Fibroblast of skin of left biceps (primary cell): ENCODE measurements at places on chromosomes 11 and 22.

DNA sequence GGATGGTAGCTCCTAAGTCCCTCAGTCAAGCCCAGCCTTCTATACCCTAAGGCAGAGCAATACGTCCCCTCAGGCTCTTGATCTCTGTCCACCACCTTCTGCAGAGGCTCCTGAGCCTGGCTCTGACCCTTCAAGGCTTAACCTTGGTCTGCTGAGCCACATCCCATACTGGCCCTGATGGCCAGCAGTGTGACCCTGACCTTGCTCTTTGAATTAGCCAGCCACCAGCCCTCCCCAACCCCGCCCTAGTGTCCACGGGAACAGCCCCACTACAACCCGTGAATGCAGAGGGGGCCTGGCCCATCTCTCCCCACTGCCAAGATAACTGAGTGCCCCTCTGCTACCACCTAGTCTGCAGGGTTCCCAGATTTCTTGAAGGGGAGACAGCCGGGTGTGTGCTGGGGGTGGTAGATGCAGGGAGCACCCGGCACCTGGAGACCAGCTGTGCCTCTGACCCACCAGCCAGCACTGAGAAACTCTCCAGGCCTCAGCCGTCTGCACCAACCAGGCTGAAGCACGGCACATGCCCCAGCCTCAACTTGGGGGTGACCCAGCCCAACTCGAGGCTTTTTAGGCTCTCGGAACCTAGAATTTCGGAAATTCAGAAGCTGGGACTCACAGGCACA is 6.2 kb downstream of the ARAP1 start:
- no peak for DNase-seq

DNA sequence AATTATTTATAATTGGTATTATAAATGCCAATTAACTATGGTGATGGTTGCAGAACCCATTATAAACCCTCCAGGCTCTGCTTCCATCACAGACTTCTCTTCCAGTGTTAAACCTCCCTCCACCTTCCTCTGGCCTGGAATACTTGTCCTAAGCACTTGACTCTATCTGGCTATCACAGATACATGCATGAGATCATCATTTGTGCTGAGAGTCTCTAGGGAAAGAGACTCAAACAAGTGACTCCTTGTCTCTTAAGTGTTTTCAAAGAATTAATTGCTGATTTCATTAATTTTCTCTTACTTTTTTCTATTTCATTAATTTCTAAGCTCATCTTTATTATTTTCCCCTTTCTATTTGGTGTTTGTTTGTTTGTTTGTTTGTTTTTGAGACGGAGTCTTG is 29.1 kb downstream of the RTL6 start:
- DNase-seq, result no peak

DNA sequence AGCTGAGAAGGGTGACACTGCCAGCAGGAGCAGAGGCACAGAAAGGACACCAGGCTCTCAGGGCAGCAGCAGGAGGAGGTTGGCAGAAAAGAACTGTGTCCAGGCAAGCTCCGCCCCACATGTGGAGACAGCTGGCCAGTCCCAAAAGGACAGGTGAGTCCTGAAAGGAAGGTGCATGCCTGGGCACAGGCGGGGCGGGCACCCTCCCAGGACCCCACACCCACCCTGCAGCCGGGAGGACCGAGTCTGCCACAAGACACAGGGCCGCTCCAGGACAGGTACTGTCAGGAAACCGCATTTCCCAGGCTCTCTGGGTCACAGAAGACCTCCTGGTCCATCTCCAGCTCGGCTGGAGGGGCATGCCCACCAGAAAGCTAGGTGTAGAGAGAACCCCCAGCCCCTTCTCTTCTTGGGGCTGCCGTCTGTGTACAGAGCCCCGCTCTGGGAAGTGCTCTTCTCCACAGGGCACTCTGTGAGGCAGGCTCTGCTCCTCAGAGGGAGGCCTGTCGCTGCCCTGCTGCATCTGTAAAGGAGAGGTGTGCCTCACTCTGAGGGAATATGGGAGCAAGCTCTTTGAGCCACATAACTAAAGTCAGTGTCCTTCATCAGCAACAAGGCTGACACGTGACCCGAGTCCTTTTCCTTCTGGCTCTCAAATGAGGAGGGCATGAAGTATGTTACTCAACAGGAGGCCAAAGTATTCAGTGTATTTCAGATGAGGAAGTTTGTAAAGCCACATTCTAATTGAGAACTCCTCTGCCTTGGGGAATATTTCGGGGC is 50.5 kb downstream of the CLTCL1 start:
- no peak for DNase-seq

GRCh38 chr11:57646799-57647303 is 2.9 kb downstream of the YPEL4 start:
- no peak for DNase-seq

DNA sequence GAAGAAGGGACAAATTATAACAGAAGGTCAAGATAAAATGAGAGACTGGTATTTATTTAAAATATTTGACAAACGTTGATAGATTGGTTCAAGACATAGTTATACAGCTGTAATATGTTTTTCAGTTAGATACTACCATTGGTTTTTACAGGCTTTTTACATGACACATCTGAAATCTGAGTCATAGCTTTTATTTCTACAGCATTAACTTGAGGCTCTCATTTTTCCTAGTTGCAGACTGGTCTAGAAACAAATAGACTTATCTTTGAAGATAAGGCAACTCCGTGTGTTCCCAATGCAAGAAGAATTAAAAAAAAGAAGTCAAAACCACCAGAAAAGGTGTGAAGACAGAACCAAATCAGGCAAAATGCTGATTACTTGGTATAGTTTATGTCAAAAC is 31.3 kb downstream of the CEP57 start:
- no peak for DNase-seq

DNA sequence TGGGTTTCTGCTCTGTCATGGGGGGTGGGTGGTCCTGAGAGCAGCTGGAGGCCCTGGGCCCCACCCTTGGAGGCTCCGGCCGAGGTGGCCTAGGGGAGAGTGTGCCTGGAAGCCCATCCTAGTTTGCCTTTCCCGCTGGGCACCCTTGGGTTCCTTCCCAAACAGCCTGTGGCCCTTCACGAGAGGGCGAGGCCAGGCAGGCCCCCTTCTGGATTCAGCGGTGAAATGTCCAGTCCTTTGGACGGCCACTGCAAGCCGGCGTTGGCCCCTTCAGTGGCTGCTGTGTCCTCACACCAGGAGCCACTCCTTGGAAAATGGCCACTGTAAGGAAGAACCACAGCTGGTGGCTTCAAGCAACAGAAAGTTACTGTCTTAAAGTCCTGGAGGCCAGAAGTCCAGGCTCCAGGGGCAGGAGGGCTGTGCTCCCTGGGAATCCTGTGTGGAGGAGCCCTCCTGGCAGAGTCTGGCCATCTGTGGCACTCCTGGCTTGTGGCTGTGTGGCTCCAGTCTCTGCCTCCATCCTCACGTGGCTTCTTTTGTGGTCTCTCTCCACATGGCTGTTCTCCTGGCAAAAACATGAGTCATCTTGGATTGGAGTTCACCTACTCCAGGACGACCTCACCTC is 854.1 kb downstream of the TBC1D22A start:
- no peak for DNase-seq

- DNase-seq, result peak; percentile 24
Measured at GRCh38 chr22:39170825-39171622, 18.5 kb upstream of the CBX7 start.

- peak; percentile 28 for DNase-seq
Measured at GRCh38 chr11:2713661-2714462, 14.1 kb upstream of the KCNQ1OT1 start.

GRCh38 chr11:31646216-31646615 is 136.6 kb downstream of the ELP4 start:
- DNase-seq, result no peak

DNA sequence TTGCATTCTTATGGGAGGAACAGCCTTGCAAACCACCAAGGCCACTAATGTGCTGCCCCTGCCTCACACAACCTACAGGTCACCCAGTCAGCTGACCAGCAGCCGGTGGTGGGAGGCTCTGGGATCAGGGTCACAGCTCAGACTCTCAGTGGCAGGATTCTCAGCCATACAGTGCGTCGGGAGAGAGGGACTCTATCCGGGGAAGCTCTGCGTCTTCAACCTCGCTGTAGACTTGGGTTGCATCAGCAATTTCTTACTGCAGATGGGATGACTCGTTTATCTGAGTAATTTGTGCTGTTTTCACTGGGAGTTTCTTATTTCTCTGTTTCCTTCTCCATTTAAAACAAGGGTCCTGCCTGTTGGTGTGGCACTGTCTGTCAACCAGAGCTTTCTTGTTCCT is 257.7 kb downstream of the TBC1D22A start:
- DNase-seq, result no peak

DNA sequence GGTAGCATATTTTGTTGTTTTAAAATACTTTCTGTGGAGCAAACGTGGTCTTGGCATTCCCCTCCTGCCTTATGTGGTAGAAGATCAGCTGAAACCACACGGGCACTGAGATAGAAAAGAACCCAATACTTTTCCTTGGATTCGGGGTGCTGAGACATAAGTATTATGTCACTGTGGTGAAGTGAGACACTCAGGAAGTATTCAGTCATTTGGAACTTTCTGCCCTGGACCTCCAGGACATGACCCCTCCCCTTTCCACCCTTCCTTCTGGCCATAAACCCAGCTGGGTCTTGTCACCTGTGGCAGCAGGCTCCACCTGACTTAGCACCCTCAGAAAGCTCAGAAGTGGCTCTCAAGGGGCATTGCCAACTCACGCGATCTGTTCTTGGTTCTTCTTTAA is 123.4 kb downstream of the SWAP70 start:
- DNase-seq, result no peak

DNA sequence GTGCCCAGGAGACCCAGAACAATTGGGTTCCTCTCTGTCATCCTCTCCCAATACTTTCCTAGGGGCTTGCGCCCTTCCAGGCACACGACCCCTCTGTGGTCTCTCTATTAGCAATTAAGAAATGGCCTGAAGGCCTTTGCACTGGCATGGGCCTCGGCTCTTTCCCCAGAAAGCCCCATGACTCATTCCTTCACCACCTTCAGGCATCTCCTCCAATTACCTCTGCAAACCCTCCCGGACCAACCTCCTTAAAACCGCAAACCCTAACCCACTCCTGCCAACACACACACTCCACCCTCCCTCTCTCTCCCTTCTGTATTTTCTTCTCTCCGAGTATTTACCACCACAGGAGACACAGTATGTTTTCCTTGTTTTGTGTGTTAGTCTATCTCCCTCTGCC is 36.7 kb downstream of the LARGE1 start:
- DNase-seq, result no peak

- DNase-seq, result no peak
Measured at GRCh38 chr11:126191379-126192073, 19.9 kb downstream of the RPUSD4 start.

- DNase-seq, result no peak
Measured at GRCh38 chr11:34067383-34068065, 16.0 kb downstream of the CAPRIN1 start.

- DNase-seq, result no peak
Measured at GRCh38 chr22:46074771-46075551, 75.4 kb upstream of the PPARA start.

GRCh38 chr11:4071914-4072313 is 22.7 kb upstream of the RRM1 start:
- DNase-seq, result no peak

GRCh38 chr11:93686812-93687211 is 25.3 kb downstream of the CEP295 start:
- peak; percentile 9 for DNase-seq

GRCh38 chr11:74142624-74143023 is 28.2 kb downstream of the C2CD3 start:
- DNase-seq, result no peak

GRCh38 chr11:117332843-117333242 is 5.2 kb downstream of the CEP164 start:
- DNase-seq, result no peak

GRCh38 chr22:30301995-30302809 is 12.9 kb upstream of the CASTOR1 start:
- DNase-seq, result no peak
